ENCODE measurements at places on chromosomes 7 and 10.

GRCh38 chr7:29340696-29341095, 146.1 kb downstream of the CHN2 start:
- peak; percentile 77 for DNase-seq

DNA sequence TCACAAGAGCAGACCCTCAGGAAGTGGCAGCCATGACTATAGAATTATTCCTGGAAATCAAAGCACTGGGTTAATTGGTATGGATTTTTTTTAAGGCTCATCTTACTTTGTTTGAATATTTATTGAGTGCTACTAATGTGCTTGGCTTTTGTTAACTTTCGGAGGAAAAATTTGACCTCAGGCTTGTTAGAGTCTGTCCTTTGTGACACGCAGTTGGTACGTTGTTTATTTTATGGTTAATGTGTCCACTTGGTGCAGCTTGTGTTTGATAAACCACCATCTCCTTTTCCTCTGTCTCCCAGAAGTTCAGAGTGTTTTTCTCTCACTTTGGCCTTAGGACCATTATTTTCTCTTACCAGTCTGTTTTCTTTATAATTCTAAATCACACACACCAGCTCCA, 268.6 kb downstream of the SDK1 start:
- DNase-seq: no peak

DNA sequence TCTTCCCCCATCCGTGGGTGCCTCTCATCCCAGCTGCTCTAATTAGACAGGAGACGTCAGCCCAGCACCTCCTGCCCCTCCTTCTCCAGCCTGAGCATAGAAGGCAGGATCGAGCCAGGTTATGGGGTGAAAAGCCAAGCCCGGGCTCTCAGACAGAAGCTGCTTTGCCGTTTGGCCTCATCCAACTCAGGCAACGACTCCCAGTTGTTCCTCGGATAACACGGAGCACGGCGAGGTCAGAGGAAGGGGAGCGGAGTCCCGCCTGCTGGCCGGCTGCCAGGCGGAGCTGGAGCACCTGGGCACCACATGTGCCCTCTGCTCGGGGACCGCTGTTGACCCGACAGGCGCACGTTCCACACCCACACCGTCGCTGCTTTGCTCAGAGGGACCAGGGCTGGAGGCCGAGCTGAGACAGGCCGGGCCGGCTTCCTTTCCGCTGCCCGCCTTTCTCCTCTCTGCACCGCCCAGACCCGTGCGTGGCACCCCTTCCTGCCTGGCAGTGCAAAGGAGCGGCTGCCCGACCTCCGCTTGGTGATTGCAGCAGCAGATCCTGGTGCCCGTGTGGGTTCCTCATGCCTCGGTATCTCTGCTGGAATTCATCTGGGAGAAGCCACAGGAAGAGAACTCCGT, 21.6 kb upstream of the UNCX start:
- no peak for DNase-seq

GRCh38 chr7:127928852-127929251, 102.4 kb downstream of the LRRC4 start:
- no peak for DNase-seq

DNA sequence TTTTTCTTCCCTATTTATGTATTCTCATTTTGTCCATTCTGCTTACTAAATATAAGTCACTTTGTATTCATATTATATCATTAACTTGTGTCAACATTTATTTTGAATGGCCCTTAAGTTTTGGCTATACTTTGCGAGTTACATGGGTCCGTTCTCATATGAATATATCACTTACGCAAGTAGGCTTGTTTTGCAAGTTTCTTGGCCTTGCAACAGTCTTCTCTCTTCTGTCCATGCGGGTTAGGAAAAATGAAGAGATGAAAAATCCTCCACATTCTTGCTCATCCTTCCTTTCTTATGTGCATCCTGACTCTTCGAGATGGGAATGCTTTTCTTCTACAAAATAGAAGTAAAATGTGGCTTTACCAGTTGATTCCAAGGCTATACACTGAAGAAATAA, 82.8 kb downstream of the GPR158 start:
- no peak for DNase-seq

- DNase-seq: no peak
Measured at GRCh38 chr7:149456506-149457421, 4.1 kb downstream of the ZNF777 start.
